ENCODE measurements at places on chromosomes 12 and 14.
A peak's percentile ranks its signal among the peaks of the same experiment; 100 is the strongest.

DNA sequence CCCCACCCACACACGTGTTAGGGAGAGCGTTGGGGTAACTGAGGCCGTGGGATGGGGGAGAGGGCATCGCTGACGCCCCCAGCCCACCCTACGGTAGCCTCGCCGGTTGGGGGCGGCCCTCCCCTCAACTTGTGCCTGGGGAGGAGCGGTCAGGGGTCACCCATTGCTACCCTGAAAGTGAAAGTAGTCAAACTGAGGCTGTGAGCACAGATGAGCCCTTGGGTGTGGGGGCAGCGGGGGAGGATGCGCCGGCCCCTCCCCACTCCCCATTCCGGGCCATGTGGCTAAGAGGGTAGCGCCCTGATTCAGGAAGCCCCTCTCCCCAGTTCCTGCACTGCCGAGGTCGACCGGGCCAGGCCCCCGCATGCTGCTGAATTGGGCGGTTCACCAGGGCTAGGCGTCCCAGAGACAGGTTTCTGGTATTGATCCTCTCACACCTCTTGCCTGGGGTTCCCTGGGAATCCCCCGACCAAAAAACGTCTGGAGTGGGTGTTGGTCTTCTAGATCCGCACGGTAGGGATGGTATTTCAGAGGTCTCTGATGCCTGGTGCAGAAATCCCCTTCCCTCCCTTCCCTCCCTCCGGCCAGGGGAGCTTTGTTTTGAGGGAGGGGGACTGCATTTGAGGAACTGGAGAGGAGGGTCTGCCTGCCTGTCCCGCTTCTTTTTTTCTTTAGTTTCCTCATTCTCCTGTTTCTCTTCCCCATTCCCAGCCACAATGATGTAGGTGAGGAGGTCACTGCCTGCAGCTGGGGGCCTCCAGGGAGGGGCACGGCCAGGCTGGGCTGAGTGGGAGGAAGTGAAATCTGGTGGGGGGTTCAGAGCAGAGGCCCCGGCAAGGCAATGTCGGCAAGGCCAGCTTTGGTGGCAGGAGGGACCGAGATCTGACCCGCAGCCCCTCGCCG is 1.0 kb downstream of the SH2B3 start:
- DNase-seq: peak; percentile 61

DNA sequence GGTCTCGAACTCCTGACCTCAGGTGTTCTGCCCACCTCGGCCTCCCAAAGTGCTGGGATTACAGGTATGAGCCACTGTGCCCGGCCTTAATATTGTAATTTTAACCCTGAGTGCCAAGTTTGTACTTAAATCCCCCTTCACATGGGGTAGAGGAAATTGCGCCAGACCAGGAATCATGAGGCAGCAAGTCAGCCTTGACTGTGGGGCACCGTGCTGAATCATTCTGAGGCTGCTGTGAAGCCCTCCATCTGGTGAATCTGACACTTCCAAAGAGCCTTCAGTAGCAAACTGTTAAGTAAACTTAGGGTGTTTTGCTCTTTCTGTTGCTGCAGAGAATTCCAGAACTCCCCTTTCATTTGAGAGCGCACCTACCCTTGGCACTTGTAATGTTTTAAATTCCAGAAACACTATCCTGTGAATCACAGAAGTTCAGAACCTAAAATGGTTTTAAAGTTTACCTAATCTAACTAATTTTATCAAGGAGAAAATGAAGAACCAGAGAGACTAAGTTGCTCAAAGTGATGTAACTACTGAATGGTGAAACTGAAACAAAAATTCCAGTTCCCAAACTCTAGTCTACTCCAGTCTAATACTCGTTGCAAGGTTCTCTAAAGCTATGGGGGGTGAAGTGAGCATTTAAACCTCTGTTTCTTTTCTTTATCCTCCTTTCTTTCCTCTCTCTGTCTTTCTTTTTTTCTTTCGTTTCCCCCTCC is 7.5 kb downstream of the HEBP1 start:
- no peak for DNase-seq

DNA sequence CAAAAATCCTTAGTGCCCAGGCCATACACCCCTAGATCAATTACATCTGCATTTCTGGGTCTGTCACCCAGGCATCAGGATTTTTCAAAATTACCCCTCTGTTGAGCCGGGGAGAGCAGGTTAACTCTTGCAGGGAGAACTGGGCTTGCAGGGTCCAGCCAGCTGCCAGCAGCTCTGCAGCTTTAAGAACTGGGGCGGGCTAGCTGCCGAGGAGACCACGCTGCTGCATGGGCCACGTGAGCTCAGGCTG is at the start of gene DGLUCY:
TSS of gene DGLUCY (plus strand) at position 245 of the 250 bp plus-strand sequence. CDS start 46,222 bp downstream, outside the sequence.
- peak; percentile 45 for DNase-seq

- DNase-seq: no peak
These were observed 46.7 kb downstream of the FAM222A start for GRCh38 chr12:109760031-109760929.

GRCh38 chr14:100790502-100791347 is 35.2 kb upstream of the MEG3 start:
- no peak for DNase-seq

DNA sequence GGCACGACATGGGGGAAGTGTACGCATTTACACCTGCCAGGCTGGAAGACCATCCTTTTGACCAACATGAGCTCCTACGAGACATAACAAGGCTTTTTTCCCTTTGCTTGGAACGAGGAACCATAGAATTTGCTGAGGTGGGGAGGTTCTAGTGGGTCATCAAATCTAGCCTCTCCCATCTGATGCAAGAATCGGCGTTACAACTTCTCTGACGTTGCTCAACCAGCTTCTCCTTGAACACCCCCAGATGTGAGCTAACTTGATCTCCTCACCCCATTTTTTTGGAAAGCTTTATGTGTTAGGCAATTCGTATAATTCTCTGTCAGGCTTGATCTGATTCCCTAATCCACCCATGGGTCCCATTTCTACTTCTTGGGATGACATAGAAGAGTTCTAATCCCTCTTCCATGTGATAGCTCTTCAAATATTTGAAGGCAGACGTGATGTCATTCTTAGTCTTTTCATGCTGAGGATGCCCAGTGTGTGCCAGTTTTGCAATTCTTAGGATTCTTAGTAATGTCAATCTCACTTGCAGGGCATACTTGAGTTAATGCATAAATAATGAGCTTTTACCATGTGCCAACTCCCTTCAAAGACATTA is 163.6 kb upstream of the PARP11 start:
- DNase-seq: no peak

GRCh38 chr12:59386236-59386635 is 209.6 kb upstream of the SLC16A7 start:
- no peak for DNase-seq

DNA sequence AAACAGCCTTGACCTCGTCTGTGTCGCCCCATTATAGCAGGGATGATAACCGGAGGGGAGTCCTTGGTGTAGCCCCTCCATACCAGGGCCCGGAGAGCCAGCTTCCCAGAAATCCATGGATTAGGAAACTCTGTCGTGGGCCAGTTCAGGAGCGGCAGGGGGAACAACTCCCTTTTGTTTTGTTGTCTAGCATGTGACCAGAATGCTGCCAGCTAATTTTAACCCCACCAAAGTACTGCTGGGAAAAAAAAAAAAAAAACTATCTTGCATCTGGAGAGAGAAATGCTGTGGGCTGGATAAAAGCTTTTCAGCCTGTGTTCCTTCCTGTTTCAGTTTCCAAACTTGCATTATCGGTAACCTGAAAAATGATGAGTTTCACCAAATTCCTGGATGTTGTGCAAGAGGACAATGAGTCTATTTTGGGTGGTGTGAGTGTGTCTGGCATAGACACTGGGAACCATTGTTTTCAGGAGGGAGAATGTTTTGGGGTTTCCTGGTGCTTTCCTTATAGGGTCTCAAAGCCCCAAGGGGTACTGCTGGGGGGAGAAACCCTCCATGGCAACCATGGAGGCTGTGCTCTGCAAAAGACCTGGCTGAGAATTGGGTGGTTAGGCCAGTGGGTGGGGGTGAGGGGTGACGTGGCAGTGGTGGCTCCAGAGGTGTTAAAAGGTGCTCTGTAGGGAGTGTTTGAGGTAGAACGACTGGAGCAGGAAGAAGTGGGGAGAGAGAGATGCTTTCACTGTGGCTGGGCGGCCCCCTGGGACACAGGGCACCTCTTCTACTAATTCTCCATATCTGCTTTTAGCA is 14.9 kb upstream of the IRF2BPL start:
- DNase-seq: peak; percentile 40

- peak; percentile 72 for DNase-seq
These were observed at the start of gene CCDC177 for GRCh38 chr14:69574263-69574953. Gene CCDC177, minus strand, starts transcription at chr14:69574871. Its CDS starts 1,249 bp downstream, at chr14:69573622.

- DNase-seq: no peak
These were observed 14.1 kb upstream of the ASIC1 start for GRCh38 chr12:50043308-50043707.

DNA sequence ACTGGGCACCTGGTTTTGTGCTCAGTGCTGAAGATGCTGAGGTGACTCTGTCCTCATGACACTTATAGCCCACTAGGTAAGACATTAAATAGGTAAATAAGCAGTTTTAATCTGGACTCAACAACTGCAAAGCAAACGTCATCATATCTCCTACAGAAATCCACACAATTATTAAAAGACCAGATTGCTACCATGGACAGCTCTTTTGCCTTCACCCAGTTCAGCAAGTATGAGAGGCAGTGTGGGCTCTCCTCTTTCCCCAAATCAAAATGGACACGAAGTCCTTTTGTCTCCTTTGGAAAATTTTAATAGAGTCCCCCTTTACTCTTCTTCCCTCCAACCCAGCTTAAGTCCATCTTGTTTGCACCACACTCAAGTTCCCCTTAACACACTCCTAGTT is 171.1 kb downstream of the RPAP3 start:
- DNase-seq: no peak

DNA sequence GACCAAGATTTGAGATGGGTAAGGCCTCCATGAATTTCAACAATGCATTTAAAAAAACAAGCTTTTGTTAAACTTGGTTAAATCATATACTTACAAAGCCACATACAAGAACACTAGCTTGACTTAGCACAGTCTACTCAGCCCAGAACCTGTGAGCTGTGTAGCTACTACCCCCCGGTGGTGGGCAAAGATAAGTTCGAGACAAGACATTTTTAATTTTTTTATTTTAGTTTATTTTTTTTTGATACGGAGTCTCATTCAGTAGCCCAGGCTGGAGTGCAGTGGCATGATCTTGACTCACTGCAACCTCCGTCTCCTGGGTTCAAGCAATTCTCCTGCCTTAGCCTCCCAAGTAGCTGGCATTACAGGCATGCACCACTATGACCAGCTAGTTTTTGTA is 3.7 kb upstream of the NECAP1 start:
- DNase-seq: peak; percentile 57

DNA sequence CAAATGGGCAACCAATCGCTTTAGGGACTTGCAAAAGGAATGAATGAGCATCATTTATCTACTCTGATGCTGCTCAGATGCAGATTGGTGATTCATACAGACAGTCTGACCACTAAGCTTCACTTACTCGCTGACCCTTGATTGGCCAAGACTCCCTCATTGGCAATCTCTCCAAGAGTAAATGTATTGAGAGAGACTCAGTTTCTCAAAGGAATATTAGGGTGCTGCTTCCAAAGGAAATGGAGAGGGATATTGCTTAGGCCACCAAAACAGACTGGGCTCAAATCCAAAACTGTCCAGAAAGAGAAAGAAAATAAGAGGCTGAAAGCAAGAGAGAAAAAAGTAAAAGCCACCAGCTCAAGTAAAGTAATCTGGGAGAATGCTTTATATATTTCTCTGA is 785.2 kb downstream of the GALC start:
- DNase-seq: no peak

DNA sequence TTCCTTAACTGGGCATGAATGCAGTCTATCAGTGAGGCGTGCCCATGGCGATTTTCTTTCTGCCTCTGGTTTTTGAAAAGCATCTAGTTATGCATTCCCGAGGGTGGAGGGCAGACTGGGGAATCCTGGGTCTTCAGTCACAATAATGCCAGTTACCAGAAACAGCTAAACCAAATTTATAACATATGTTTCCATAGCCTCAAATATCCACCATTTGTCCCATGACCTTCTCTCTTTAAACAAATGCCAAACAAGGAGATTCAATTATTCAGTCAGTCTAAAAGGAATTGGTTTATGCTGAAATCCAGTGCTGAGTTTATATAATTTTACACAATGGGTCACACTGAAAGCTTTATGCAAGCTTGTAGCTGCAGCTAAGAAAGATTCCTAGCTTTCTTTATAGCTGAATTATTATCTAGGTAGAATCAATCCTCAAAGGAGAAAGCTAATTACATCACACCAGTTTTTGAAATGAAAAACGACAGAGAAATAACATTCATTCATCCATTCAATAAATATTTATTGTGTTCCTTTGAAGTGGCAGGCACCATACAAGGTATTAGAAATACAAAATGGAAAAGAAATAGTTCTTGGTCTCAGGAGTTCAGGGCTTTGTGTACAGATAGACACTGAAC is 131.3 kb upstream of the RAP1B start:
- DNase-seq: no peak

- DNase-seq: no peak
These were observed 40.8 kb upstream of the SPTLC2 start for GRCh38 chr14:77657280-77657679.

DNA sequence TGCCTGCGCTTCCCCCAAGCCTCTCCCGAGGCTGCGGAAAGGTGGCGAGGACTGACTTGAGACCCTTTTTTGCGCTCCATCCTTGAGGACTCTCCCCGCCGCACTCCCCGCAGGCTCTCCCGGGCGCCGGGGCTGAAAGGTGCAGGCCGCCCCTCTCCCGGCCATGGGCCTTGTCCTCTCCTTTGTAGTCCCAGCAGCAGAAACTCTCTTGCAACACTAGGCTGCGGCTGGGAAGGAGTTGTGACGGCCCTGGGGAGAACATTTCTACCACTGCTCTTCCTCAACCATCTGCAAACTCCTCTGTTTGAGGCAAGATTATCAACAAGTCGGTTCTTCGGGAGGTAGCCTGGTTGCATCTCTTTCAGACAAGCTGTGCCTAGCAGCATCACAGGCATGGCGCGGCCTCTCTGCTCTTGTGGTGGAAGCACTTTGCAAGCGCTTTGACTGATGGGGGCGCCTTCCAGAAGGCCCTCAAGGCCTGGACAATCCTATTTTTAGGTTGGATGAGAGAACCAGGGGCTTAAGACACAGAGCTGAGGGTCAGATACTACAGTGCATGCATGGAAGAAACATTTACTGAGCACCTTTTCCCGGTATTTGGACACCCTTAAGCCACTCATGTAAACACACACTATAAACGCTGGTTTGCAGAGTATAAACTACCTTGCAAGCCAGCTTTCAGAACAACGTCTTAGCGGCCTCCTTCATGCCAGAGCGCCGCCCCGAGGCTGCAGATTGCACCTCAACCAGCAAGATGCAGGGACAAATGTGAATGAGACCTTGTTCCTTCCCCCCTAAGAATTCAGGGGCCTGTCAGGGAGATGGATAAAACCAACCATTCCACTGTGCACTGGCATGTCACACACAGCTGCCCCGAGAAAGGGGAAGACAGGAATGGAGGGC is 1.2 kb upstream of the PRIMA1 start:
- no peak for DNase-seq

- DNase-seq: no peak
These were observed 194.6 kb upstream of the LHX5 start for GRCh38 chr12:113666223-113666622.

GRCh38 chr12:110365489-110366320 is 37.8 kb downstream of the ANAPC7 start:
- DNase-seq: no peak

- DNase-seq: no peak
These were observed 1.0 kb downstream of the HOMEZ start for GRCh38 chr14:23284654-23285529.

GRCh38 chr14:95620659-95621059 is 65.6 kb upstream of the TCL1B start:
- DNase-seq: peak; percentile 19

- no peak for DNase-seq
These were observed 7.7 kb upstream of the LTBP2 start for GRCh38 chr14:74619672-74620131.

- DNase-seq: no peak
These were observed 119.3 kb downstream of the NTN4 start for GRCh38 chr12:95671265-95671664.

Measured in activated T-cell treated with anti-CD3 and anti-CD28 coated beads, Interleukin-2, amount 50 U/mL, for 4 hours (primary cell).